NCI-H2171 treated with DMSO at 0.1 percent for 48 hours (cell line): ENCODE measurements at places on chromosomes 7 and 10.

- DNase-seq, result no peak
These were observed 97.2 kb upstream of the DKK1 start for GRCh38 chr10:52216852-52217251.

- DNase-seq, result no peak
These were observed 286.1 kb upstream of the KLF6 start for GRCh38 chr10:4070921-4071660.

- DNase-seq, result no peak
These were observed 8.2 kb upstream of the LSM8 start for GRCh38 chr7:118175740-118176139.

DNA sequence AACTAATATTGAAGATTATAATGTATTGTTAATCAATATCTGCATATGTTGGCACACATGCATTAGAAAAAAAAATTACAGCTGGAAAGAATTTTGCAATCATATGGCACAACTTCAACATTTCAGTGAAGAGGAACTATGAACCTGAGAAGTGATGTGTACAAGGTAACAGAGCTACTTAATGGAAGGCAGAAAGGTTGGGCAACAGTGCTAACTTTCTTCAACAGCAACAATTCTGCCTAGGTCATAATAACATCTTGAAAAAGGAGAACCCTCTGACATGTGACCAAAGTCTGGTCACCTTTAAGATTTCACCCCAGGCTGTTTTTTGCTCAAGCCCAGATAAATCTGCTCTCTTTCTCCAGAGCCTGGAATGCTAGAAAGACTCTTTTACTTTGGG, 47.9 kb upstream of the SKAP2 start:
- no peak for DNase-seq

GRCh38 chr7:19900118-19900517, 126.7 kb upstream of the TMEM196 start:
- DNase-seq, result no peak

- DNase-seq, result peak; percentile 74
These were observed 1180.3 kb downstream of the TYW1 start for GRCh38 chr7:68176974-68177373.

- no peak for DNase-seq
These were observed 7.5 kb upstream of the ZC3HAV1 start for GRCh38 chr7:139116999-139117398.
